Stimulated activated CD4-positive, alpha-beta T cell treated with anti-CD3 and anti-CD28 coated beads, Interleukin-2, amount 100 ng/mL, for 48 hours (primary cell): ENCODE measurements at places on chromosomes 7 and 10.

GRCh38 chr10:34760606-34761005 is 54.5 kb downstream of the PARD3 start:
- no peak for DNase-seq

- DNase-seq: no peak
Observed at GRCh38 chr7:75861636-75862035, 17.2 kb upstream of the RHBDD2 start.

DNA sequence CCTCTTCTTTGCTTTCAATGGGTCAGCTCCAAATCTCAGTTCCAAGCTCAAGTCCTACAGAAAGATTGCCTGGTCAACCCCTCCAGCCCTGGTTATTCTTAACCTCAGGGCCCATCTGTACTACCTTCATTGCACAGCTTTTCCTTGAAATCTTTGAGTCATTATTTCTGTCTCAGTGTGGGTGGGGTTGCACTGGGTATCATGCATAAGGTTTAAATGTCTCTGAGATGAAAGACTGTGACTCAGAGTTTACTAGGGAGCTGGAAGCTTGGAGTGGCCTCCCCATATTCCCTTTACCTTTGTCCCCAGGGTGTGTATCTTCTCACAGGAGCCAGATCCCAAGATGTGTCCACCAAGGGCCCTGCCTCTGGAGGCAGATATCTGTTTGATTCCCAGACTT is 3.3 kb upstream of the OR6V1 start:
- no peak for DNase-seq

GRCh38 chr10:124211921-124212320 is 118.5 kb upstream of the CHST15 start:
- DNase-seq: no peak

DNA sequence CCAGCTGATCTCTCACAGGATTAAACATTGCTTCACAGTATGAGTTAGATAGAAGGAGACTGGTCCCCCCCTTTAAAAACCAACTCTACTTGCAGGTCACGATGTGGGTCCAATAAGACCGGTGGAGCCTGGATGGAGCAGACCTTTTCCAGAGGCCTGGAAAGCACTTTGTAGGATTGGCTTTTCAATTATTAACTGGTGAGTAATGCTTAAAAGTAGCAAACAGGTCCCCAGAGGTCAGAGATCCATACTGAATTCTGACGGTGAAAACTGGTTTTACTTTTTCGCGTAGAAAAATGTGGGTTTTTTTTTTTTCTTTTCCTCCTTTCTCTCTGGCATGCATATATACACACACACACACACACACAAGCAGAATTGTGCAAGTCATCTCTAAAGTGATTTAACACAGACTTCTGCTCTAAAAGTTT is 74.9 kb upstream of the OGDHL start:
- DNase-seq: no peak

DNA sequence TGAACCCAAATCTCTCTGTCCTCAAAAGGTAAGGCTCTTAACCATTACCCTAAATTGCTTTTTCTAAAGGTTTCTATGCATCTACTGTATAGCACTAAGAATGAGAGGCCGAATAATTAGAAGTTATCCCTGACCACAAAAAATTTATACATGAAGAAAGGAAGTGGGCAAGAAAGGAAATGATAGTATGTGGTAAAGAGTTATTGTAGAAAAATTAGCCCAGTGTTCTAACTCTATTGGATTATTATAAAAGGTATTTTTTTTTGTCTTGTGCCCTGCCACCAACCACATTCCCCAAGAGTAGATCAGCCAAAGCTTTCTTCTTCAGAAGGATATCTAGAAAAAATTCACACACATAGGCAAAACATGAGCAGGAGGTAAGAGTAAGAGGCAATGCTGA is 45.4 kb downstream of the DKK1 start:
- no peak for DNase-seq

DNA sequence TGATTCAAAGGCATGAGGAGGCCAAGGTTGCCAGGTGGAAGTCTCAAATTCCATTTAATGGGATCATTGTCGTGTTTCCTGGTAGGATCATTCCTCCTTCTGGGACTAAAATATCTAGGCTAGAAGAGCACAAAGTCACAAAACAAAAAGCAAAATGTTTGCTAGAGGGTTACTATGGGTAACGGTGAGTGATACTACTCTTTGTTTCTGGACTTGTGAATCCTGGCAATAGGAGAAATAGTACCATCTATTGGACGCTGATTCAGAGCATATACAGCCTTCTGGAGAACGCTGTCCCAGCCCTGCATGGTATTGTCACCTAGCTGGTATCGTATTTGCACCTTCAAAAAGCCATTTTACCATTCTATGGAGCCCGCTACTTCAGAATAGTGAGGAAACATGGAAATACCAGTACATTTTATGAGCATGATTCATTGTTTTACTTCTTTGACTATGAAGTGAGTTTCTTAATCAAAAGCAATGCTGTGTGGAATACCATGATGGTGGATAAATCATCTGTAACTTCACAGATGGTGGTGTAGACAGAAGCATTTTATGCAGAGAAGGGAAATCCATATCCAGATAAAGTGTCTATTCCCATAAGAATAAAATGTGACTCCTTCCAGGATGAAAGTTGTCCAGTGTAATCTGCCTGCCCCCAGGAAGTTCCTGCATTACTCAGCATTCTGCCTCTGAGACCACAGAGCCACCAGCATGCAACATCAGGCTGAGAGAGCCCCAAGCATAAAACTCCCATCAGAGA is 361.0 kb downstream of the ETV1 start:
- no peak for DNase-seq

DNA sequence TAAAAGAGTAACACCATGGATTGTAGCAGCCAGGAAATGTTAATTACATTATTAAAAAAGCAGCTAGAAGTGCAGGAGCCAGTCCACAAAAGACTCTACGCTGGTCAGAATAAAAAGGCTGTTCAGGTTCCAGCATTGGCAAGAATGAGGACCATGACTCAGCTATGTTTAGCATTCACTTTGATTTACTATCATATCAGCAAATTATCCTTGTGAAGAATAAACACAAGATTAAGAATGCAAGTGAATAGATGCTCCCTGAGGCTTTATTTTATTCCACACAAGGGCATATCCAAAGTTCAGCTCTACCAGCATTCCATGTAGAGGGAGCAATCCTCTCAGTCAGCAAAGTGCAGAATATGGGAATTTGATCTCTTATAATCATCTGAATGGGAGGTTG is 13.6 kb downstream of the DGKB start:
- no peak for DNase-seq

- no peak for DNase-seq
Observed at GRCh38 chr10:60661637-60662036, 116.6 kb upstream of the CDK1 start.

- peak; percentile 74 for DNase-seq
Observed at GRCh38 chr10:22988581-22989360, 60.9 kb downstream of the ARMC3 start.

- DNase-seq: no peak
Observed at GRCh38 chr7:159158888-159159405, 14.3 kb upstream of the VIPR2 start.
